Activated naive CD4-positive, alpha-beta T cell treated with anti-CD3 and anti-CD28 coated beads for 36 hours (primary cell): ENCODE measurements at places on chromosomes 13 and 19. TPM values are rescaled to one million over a fixed set of nuclear protein-coding genes. Genes with fewer than 3 reads are reported as not detected.

DNA sequence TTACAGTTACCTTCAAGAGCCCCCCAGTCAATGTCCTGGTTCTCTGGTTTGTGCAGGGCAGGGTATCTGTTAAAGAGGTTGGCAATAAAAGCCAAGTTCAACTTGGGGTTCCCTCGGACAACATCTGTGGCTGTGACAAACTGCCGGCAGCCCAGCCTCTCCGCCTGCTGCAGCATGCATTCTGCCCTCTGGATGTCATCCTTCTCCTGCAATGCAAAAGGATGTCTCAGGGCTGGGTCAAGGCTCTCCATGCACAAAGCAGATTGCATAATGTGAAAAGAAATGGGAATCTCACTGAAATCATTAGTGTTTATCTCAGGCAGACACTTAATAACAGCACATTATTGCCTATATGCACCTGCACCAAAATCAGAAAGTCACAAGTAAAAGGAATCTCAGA lies 35.1 kb downstream of the LCP1 start:
- DNase-seq, result no peak

IFNL1 gene
- 1.0 TPM for total RNA-seq

GRCh38 chr19:27905074-27905473 lies 1307.9 kb downstream of the UQCRFS1 start:
- DNase-seq, result no peak

DNA sequence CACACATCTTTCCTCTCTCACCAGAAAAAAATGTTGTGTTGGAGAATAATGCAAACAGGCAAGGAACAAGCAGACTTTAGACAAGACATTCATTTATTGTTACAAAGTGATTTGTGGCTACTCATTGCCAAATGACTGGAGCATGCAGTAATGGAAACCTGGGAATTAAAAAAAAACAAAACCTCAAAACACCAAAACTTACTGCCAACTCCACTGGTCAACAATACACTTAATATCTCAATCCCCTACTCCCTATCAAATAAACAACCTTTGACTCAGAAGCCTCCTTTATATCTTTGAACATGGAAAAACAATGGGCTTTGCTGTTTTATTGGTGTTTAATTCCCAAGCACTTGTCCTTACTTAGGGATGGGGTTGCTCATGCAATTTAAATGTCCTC lies 112.8 kb downstream of the POSTN start:
- DNase-seq, result no peak

- DNase-seq, result peak; percentile 20
These were observed 703 bp upstream of the TPM4 start for GRCh38 chr19:16075430-16076153.

EFNB2 gene
- total RNA-seq, result 0.12 TPM
